ENCODE measurements at places on chromosomes 12 and 14.

DNA sequence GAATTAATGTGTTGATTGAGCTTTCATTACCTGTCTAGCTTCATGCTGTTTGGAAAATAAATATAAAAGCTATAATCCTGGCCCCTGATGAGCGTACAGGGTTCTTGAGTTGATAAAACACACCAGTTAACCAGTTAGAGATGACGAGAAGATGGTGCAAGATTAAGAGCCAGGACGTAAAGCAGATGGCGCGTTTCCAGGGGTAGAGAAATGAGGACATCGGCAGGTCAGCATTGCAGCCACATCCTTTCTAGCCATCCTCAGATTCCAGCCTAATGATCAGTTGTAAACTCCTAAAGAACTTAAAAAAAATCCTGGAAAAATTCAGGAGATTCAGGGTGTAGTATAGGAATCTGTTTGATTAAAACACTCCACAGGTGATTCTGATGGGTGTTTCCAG, 203.7 kb downstream of the CACNA1C start:
- no peak for DNase-seq

GRCh38 chr12:23948291-23948690, 1.2 kb downstream of the SOX5 start:
- no peak for DNase-seq

DNA sequence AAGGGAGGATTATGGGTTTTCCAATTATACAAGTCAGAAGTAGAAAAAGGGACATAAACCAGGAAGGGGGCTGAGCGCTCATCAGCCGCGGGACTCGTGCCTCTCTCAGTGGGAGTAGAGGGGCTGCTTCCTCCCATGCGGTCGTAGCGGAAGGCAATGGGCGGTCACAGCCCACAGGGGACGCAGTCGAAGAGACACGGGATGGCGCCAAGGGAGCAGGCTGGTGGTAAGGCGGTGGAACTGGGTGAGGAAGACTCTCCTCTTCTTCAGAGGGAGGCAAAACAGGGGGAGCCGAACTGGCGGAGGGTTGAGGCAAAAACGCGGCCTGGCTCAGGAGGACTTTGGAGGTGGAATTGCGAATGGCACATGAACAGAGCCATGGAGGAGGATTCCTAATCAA, 677.7 kb downstream of the TMEM121 start:
- no peak for DNase-seq

- no peak for DNase-seq
Observed at GRCh38 chr14:65169351-65169750, 67.0 kb upstream of the MAX start.

DNA sequence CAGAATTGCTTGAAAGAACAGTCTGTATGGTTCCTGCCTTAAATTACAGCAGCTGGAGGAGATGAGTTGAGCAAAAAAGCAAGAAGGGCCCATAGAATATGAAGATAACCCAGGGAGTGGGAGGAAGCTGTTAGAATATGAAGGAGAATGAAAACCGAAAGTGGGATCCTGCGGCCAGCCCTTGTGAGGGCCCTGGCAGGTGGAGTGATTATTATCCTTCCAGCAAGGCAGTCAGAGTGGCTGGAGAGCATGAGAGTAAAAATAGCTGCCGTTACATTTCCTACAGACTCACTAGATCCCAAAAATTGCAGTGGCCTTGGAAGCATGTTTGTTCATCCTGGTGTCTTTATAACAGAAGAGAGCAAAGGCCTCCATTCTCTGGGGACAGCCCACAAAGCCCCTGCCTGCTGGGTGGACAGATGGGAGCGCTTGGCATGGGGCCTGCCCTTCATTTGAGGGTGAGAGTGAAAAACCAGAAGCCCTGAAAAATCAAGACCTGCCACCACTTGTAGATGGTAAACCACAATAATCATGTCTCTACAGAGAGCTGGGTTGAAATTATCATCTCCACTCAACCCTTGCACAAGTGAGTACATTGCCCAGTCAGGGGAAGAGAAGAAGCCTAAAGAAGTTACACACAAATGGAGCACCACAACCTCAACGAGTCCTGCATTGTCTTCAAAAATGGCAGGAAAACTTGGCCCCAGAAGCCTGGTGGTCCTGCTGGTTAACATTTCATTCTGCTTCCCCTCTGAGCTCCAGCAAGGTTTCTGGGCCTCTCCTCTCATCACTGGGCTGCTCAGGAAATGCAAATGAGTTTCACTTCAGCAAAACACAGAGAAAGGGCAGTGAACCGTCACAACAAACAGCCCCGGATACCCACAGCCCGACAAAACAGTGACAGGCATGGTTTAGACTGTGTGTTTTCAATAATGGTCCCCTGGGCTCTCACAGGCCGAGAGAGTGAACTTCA, 20.5 kb downstream of the ZDHHC22 start:
- DNase-seq, result no peak

DNA sequence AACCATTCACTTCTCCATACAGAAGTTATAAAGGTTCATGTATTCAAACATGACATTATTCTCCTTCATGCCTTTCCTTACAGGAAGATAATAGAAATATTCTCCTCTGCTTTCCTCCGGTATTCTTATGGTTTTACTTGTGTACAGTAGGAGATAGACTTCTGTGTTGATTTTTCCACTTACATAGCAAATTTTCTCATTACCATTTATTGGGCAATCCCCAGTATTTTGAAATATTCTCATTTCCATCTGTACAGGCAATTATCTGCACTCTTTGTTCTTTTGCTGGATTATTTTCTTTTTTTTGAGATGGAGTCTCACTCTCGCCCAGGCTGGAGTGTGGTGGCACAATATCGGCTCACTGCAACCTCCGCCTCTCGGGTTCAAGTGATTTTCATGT, 11.0 kb downstream of the PXMP2 start:
- no peak for DNase-seq

DNA sequence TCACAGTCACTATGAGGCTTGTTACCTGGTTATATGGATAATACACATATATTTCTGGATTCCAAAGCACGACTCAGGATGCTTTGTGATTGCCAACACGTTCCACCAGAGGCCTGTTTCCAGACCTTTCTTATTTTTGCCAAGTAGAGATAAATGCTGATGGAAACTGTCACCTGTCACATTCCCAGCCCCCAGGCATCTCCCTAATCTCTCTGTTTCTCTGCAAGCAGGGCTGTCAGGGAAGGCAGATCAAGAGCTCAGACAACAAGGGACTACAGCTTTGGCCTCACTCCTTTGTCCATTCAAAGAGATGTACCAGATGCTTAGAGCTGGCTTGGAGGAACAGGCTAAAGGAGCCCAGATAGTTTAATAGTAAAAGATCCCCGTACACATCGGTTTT, 21.8 kb upstream of the DDHD1 start:
- peak; percentile 63 for DNase-seq

GRCh38 chr12:109944561-109945359, 44.7 kb downstream of the TCHP start:
- DNase-seq, result peak; percentile 60
